Activated naive CD4-positive, alpha-beta T cell treated with Interleukin-2 at 50 U/mL for 16 hours (primary cell): ENCODE measurements at places on chromosomes 13 and 19.

DNA sequence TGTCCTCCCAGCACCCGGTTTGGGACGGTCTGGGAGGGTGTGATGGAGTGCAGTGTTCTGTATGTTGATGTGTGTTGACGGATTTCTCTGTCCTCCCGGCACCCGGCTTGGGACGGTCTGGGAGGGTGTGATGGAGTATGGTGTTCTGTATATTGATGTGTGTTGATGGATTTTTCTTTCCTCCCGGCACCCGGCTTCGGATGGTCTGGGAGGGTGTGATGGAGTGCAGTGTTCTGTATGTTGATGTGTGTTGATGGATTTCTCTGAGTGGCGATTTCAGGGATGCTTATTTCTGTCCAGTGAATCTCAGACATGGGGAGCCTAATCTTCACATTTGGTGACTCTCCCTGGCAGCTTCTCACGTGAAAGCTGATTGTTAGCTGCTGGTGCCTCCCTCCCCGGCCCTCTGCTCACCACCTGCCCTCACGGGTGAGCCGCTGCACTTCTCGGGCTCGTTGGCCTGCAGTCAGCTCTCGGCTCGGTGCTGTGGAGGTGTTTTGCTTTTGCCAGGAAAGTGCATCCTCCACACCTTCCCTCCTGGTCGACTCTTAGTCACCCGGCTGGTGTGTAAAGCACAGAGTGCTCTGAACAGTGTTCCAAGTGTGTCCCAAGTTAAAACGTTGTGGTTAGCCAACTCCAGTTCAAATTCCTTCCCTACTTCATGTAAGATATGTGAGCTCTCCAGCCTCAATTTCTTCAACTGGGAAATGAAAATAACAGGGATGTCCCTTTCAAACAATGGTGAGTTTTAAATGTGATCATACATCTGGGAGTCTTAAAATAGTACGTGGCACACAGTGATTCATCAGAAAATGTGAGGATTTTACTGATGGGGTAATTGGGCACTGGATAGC is 54.6 kb downstream of the ATP11A start:
- DNase-seq: no peak

GRCh38 chr13:85997587-85997986 is 198.4 kb upstream of the SLITRK6 start:
- DNase-seq: no peak

DNA sequence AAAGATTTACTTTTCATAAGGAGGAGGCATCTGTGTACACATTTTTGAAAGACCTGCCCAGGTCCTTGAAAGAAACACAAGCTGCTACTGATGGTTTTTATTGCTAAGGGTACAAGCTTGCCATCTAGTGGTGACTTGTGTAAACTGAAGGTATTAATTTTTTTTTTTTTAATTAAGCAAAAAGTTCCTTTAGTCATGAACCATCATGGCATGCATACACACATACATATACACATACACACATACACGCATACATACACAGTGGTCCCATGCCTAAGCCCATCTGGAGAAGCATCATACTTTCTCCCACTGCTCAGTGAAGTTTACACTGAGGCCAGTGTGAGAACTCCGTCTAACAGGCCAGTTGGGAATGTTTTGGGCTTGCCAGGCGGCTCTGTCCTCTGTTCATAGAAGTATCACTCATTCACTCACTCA is 312.5 kb downstream of the DCLK1 start:
- no peak for DNase-seq

GRCh38 chr13:99033814-99034213 is 56.0 kb upstream of the DOCK9 start:
- no peak for DNase-seq

- no peak for DNase-seq
Observed at GRCh38 chr19:18834644-18834984, 2.9 kb downstream of the UPF1 start.

DNA sequence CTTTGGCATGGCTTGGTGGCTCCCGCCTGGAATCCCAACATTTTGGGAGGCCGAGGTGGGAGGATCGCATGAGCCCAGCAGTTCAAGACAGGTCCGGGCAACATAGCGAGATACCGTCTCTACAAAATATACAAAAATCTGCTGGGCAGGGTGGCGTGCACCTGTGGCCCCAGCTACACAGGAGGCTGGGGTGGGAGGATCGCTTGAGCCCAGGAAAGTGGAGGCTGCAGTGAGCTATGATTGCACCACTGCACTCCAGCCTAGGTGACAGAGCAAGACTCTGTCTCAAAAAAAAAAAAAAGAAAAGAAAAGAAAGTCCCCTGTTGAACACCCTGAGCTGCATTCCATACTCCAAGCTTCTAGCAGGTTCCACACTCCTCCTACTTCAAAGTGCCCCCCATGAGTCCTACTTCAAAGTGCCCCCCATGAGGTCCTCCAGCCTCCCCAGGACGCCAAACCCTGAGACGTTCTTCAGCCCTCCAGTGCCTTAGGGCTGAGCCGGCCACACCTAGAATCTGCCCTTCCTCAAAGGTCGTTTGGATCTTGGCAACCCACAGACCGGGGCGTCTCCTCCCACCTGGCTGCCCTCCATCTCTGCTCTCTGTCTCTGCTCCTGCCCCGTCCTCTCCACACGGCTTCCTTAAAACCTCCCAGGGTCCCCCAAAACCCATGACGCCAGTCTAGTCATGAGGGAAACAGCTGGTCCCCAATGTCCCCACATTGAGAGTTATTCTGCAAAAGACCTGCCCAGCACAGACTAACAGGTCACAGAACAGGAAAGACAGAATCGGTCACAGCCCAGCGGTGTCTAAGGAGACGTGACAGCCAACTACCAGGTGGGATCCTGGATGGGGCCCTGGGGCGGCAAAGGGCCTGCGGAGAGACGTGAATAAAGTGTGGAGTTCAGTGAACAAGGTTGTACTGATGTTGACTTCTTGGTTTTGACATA is 4.8 kb downstream of the TJP3 start:
- no peak for DNase-seq

GRCh38 chr19:39446365-39447084 is 1.1 kb downstream of the SUPT5H start:
- DNase-seq: no peak

GRCh38 chr19:1618157-1619093 is 13.2 kb upstream of the UQCR11 start:
- DNase-seq: peak; percentile 21

- DNase-seq: no peak
Observed at GRCh38 chr13:21594715-21595545, 9.0 kb downstream of the MICU2 start.

- DNase-seq: no peak
Observed at GRCh38 chr13:51659276-51660127, 75.2 kb downstream of the WDFY2 start.

- DNase-seq: no peak
Observed at GRCh38 chr19:40159744-40160143, 31.5 kb upstream of the MAP3K10 start.

- DNase-seq: no peak
Observed at GRCh38 chr19:2549701-2550191, 73.8 kb downstream of the GADD45B start.

DNA sequence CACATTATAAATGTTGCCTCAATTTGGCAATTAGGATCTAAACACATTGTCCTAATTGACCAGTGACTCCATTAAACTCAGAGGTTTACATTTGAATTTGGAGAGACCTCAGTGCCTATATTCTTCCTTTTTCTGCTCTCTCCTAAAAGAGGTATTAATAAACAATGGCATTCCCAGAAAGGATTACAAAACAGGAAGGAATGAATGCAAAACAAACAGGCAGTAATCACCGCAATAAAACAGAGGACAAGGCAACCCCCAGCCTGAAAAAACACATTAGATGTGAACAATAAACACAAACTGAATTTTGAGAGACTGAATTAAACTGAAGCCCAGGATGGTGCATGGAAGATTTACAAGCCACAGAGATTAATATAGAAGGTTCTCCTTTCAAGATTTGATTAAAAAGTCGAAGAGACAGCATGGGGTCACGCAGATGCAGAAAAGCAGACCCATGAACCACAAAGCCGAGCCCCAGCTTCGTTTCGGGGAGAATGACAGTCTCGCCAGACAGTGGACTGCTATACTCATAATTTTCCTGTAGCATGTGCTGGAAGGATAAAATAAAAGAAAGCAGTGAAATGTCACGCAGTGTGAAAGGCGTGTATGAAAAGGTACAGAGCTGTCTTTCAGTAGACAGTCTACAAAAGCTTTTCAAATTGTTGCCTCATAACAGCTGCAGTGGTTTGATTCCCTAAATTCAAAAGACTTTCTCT is 503.0 kb downstream of the LIG4 start:
- DNase-seq: no peak

GRCh38 chr19:41930926-41931592 is 2.8 kb upstream of the ERFL start:
- DNase-seq: no peak

- no peak for DNase-seq
Observed at GRCh38 chr19:35337984-35338296, 9.0 kb downstream of the CD22 start.

GRCh38 chr19:57812226-57812625 is 2.5 kb downstream of the ZNF552 start:
- no peak for DNase-seq

DNA sequence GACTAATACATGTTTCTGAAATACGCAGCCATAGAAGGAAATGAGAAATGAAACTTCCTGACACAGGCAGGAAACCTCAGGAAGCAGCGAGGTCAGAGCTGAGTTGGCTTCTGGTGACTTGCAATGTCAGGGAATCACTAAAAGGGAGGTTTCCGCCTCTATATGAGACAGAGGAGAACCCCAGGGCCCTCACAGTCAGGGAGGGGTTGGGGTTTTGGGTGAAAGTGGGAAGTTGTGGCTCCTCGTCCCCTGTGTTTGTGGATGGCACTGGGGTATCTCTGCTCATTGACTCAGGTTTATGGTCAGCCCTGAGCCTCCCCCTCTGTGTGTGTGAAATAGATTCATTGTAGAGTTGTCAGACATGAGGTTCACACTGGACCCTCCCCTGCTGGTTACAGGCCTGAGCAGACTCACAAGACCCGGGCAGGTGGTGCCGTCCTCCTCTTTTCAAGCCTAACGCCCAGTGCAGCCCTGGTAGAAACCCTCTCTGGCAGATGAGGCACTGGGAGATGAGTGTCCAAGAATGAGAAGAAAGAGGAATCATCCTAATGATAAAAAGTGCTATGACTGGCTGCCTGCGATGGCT is 5.5 kb upstream of the LILRA6 start:
- peak; percentile 40 for DNase-seq

DNA sequence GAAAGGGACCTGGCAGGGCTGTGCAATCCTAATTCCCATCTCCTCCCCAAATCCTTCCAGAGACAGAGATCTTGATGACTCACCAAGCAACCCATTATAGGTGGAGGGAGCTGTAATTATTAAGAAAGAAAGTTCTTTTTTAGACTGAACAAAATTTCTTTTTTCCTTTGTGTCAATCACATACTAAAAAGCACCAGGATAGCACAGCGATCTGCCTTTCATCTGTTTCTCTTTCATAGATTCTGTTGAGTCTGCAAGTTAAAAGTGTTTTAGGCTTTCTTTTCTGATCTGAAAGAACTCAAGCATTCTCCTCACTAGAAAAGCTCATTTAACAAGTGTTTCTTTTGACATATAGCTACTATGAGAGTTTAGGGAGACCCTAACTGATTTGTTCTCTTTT is 222.8 kb downstream of the DCT start:
- no peak for DNase-seq

DNA sequence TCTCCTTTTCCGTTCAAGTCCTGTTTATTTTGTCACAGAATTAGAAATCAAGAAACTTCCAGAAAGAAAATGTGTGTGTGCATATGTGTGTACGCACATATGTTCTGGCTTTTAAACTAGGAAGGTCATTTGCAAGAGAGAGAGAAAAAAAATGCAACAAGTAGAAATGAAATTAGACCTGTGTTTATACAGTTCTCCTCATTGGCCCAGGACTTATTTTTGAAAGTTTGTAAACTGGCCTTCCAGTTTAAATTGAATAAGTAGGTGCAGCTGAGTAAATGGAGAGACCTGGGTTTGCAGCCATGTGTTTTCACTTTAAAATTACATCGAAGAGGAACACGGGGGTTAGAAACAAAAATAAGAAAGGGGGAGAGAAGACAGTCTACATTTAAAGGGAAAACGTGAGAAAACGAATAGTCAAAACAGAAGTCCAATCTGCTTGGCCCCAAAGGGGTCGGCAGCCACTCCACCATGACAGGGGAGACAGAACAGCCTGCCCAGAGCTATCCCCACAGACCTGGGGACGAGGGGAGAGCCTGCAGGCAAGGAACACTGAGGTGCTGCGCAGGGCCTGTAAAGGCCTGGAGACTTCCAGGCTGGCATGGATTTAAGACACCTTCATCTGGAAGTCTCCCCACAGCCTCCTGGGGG is 216.8 kb upstream of the MAB21L1 start:
- DNase-seq: no peak

- DNase-seq: peak; percentile 73
Observed at GRCh38 chr19:42450314-42450934, 7.7 kb upstream of the CXCL17 start.

GRCh38 chr13:78299832-78300623 is 303.3 kb downstream of the POU4F1 start:
- DNase-seq: no peak

GRCh38 chr19:42552086-42553065 is 24.1 kb upstream of the CEACAM1 start:
- no peak for DNase-seq

DNA sequence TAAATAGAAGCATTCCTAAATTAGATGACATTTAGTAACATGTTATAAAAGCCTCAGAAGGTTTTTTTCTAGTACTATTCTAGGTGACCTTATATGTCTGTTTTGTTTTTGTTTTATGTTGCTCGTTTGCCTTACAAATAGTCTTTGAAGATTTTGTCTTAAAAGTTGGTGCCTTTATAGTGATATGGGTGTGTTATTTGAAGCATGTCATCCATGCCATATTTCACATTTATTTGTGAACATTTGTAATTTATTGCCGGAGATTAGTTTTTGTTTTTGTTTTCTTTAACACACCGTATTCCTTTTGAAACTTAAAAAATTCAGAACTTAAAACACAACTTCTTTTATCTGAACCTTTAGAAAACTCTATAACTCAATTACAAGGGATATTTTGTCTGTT is 422.8 kb upstream of the PCDH9 start:
- no peak for DNase-seq

DNA sequence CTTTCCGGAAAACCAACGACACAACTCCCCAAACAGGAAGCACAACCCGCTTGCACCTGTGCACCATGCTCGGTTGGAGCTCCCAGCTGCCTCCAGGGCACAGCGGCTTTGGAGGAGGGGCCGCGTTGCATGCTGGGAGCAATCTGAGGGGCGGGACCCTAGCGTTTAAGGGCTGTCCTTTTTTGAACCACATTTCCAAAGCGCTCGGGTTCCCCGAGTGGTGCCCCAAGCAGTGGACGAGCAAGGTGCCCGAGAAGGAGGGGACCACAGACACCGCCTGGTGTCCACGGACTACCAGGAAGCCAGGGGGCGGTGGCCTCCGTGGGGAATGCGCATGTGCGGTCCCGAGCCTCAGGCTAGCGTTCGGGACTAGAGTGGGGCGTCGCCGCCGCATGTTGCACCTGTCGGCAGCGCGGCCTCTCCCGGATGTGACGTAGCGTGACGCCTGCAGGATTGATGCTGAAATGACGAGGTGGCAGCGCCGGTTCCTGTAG is 11.9 kb upstream of the ZNF57 start:
- DNase-seq: peak; percentile 54

GRCh38 chr13:39586151-39586550 is 16.8 kb downstream of the LHFPL6 start:
- no peak for DNase-seq
